ENCODE measurements at places on chromosomes 12 and 14.

GRCh38 chr12:15307079-15307478 is 15.2 kb upstream of the PTPRO start:
- no peak for DNase-seq

- no peak for DNase-seq
These were observed 33.9 kb downstream of the FBXO33 start for GRCh38 chr14:39398382-39398781.

- DNase-seq: peak; percentile 28
These were observed 14.0 kb downstream of the NPC2 start for GRCh38 chr14:74478996-74479635.

GRCh38 chr12:52659395-52659794 is 7.4 kb upstream of the KRT2 start:
- DNase-seq: no peak

GRCh38 chr14:92655419-92656201 is 92.8 kb downstream of the LGMN start:
- DNase-seq: no peak

- DNase-seq: no peak
These were observed 27.2 kb downstream of the GLT8D2 start for GRCh38 chr12:104022786-104023185.

DNA sequence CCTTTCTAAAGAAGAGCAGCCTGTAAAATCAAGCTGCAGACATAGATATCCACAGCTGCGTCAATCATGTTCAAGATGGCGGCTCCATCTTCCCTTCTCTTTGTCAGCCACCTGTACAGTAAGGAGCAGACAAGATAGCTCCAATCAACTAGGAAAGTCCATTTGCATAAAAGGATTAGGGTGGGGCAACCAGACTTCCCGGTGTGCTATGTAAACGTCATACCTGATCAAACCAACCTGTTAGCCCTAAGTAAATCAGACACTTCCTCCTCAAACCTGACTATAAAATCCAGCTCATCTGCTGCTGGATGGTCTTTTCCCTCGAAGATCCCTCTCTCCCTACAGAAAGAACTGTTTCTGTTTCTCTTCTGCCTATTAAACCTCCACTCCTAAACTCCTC is 60.1 kb downstream of the BCAT1 start:
- DNase-seq: no peak

DNA sequence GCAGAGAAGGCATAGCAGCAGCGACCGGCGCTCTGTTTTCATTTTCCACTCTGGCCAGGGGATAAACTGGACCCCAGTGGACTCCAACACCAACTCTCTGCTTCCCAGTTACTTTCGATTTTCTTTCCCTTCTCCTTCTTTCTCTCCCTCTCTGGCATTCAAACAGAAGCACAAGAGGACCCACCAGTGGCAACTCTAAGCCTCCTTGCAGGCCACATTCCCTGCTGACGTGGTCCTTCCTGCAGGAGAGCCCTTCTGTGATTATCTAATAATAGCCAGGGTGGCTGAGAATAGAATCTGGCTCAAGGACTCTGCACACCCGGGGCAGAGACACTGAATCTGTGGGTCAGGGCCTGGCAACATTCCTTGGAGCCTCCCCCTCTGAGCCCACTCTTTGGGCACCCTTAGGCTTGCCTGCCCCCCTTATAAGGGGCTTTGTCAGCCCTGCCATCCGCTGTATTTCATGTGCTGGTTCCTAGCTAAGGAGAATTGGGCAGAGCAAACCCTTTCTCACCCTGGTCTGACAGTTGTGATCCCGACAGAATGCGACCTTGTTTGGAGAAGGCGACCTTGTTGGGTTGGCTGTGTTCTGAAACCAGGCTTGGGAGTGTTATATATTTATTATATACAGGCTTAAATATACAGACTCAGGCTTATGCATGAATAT is 8.2 kb upstream of the HOXC6 start:
- DNase-seq: no peak

DNA sequence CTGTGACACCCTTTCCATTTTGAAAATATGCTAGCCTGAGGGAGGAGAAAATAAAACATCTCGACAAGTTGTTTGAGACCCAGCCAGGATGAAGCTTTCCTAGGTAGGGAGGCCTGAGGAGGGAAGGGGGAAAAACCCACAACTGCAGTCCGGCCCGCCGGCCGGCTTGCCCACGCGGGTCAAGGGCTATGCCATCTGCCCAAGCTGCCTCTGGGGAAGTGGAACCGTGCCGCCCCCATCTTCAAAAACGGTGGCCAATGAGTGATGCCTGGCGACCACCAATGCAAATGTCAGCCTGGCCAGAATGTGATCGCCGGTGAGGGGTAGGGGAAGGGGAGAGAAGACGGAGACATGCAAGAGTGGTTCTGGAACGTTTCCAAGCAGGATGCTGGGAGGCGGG is 263.5 kb upstream of the ALG10B start:
- DNase-seq: no peak

GRCh38 chr12:42469355-42470175 is 120.0 kb downstream of the PRICKLE1 start:
- no peak for DNase-seq

DNA sequence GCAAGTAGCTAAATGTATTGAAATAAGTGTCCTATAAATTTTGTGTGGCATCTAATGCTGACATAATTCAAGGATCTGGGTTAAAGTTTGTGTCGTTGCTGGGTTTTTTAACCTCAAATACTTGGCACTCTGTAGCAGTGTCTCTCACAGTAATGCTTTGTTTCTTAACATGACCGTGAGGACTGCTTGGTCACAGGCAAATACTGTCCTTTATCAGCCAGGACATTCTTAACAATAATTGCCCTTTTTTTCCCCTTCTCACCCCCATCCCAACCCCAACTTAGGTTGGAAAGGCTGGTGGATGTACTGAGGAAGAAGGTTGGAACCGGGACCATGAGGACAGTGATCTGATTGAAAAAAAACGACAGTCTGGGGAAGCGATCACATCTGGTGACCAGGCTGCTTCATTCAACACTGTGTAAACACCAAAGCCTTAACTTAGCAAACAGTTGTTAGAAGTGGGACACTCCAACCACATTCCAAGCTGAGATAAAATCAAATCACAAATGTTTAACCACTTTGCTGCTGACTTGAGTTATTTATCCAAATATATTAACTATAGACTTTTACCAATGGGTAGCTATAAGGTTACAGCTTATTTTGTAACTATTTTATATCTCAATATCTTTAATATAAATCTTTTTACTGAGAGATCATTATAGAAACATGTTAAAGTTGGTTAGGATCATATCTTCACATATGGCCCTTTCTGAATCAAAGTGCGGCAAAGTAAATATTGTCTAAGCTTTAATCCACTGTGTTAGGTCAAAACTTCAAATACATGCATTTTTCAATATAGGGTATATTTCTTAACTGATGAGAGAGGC is 48.2 kb downstream of the FOXA1 start:
- no peak for DNase-seq

All from cerebellar cortex (tissue), 1 donor.